ENCODE measurements at places on chromosomes 7 and 10. TPM values are rescaled to one million over a fixed set of nuclear protein-coding genes. Genes with fewer than 3 reads are reported as not detected.

Gene SPDYE8
- total RNA-seq = 0.07 TPM

DNA sequence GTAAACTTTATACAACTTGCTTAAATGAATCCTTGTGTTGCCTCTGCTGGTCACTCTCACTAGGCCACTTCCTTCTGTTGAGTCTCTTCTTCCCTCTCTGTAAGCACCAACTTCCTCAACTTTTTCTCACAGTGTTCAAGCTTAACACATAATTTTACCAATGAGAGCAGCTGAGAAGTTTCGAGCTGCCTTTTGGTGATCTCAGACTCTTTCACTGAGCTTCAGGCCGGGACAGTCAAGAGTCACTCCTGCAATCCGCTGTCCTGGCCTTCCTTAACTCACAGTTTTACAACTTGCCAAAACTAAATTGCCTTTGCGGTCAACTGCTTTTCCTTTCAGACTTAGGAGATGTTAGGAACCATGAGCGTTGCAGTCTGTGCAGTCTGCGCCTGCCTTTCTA is 47.4 kb downstream of the PRPF18 start:
- no peaks in the 10 kb centered on the region for H3K4me1 ChIP-seq
- DNase-seq = no peak
- H3K27ac ChIP-seq = no peak overlapping the region
- no peak overlapping the region for H3K4me3 ChIP-seq
- no peaks in the 10 kb centered on the region for H3K27me3 ChIP-seq

GRCh38 chr10:74206746-74207145 is 55.7 kb downstream of the ADK start:
- H3K27me3 ChIP-seq = no peaks in the 10 kb centered on the region
- H3K27ac ChIP-seq = no peak overlapping the region
- H3K36me3 ChIP-seq = no peaks in the 10 kb centered on the region
- no peak overlapping the region for H3K4me3 ChIP-seq
- DNase-seq = no peak

DNA sequence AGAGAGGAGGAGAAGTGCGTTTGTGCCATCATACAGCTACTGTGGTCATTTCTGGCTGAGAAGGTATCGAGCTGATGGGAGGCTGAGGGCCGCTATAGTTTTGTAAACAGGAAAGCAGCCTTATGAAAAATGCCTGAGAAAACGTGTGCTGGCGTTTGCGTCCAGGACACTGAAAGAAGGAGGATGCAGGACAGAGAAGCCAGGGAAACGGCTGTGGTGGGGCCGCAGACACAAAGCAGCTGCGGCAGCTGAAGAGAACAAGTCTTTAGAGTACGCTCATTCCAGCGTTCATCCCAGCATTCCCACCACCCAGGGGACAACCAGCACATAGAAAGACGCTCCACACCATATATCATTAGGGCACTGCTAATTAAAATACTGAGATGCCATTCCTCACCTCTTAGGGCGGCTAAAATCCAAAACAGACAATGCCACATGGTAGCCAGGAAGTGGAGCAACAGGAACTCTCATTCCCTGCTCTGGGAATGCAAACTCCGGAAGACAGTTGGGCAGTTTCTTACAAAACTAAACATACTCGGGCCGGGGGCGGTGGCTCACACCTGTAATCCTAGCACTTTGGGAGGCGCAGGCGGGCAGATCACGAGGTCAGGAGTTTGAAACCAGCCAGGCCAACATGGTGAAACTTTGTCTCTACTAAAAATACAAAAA is 18.4 kb downstream of the GNA12 start:
- H3K27ac ChIP-seq = no peak overlapping the region
- H3K36me3 ChIP-seq = no peaks in the 10 kb centered on the region
- H3K27me3 ChIP-seq = no peaks in the 10 kb centered on the region
- no peak for DNase-seq
- no peak overlapping the region for H3K4me3 ChIP-seq
